ENCODE measurements at places on chromosomes 6 and 20.

- DNase-seq = no peak
These were observed 428.7 kb upstream of the SOX4 start for GRCh38 chr6:21164768-21165326.

- DNase-seq = no peak
These were observed 8.6 kb downstream of the EYA2 start for GRCh38 chr20:46903256-46903655.

DNA sequence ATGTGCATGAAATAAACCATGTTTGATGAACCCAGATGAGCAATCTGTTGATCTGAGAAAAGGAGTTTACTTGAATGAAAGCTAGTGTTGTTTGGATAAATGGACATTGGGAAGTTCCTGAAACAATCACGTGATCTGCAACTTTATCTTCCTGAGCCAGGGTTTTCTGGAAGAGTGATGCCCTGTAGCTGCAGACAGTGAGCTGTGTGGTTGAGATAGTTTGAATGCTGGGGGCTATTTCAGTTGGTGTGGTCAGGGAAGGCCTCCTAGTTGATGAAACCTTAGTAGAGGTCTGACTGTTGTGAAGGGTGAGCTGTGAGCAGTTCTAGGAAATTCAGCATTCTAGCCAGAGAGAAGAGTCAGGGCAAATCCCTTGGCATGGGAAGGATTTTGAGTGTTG lies 643.7 kb downstream of the UTRN start:
- DNase-seq = no peak

DNA sequence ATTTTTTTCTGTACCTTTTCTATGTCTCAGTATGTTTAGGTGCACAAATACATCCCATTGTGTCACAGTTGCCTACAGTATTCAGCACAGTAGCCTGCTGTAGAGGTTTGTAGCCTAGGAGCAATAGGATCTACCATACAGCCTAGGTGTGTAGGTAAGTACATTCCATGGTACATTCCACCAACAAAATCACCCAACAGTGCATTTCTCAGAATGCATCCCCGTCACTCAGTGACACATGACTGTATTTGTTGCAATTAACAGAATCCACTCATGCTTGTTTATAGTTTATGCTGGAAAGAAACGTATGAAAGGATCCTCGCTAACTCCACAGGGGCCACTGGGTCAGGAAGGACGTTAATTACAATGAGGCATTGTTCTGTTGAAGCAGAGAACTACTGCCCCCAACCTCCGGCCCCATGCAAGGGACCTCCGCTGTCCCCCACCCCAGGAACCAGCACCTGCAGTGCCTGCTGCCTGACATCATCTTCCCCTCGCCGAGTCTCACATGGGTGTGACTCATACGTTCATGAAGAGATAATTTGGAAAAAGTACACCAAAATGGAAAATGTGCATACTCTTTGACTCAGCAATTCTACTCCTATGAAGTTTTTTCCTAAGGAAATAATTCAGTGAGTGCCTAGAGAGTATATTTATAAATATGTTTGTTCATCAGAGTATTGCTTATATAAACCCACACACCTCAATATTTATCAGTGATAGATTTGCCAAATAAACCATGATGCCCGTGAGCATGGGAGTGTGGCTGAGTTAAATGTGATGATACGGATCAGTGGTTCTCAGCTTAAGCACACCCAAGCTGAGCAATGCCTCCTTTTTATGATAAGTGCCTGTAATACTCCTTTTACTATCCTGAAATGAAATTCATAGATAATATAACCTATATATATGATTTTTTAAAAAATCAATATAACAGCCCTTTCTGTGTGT lies 156.4 kb upstream of the ECI2 start:
- DNase-seq = no peak

- DNase-seq = no peak
These were observed 39.5 kb upstream of the ZFAND3 start for GRCh38 chr6:37779902-37780628.

- DNase-seq = no peak
These were observed 91.3 kb upstream of the GGTLC1 start for GRCh38 chr20:24079661-24080412.

GRCh38 chr6:46134216-46134615 lies 4.4 kb downstream of the ENPP4 start:
- peak; percentile 36 for DNase-seq

DNA sequence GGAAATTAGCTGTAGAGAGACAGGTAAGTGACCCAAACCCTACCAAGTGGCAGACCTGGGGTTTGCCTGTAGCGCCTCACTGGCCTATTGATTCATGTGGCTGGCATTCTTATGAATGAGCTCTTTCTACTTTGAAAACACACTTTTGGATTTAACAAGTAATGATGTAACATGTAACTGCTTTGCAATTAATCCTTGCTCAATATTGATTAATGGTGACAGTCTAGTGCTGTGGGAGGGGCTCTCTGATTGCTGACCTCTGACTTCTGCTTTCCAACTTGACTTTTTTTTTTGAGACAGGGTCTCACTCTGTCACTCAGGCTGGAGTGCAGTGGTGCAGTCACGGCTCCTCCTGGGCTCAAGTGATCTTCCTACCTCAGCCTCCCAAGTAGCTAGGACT lies 82.7 kb downstream of the TIAM2 start:
- DNase-seq = no peak

GRCh38 chr6:2615251-2615650 lies 135.5 kb downstream of the MYLK4 start:
- DNase-seq = no peak

- no peak for DNase-seq
These were observed 30.1 kb upstream of the SMLR1 start for GRCh38 chr6:130797061-130797460.

- no peak for DNase-seq
These were observed 11.3 kb downstream of the ETV7 start for GRCh38 chr6:36376183-36376582.

GRCh38 chr20:4781637-4782377 lies 60.1 kb downstream of the PRND start:
- no peak for DNase-seq

GRCh38 chr6:71496018-71496721 lies 207.6 kb downstream of the OGFRL1 start:
- DNase-seq = no peak

DNA sequence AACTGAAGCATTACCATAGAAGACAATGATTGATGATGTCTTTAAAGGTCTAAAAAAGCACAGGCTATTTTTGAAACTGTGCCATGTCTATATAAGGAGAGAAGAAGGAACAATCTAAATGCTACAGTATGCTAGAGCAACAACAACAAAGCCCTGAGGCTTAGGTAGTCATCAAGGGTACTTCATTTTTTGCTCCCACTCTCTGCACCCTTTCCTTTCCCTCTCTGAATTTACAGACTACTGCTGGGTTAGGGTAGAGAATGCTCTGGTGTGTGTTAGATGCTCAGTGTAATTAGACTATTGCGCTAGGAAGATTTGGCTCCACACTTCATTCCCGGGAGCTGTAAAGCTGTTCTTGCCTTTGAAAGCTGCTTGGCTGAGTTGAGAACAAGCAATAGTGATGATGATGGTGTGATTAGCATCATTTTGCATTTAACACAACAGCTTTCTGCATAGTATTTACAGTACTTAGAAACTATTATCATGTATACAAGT lies 1262.5 kb upstream of the CITED2 start:
- DNase-seq = peak; percentile 12

DNA sequence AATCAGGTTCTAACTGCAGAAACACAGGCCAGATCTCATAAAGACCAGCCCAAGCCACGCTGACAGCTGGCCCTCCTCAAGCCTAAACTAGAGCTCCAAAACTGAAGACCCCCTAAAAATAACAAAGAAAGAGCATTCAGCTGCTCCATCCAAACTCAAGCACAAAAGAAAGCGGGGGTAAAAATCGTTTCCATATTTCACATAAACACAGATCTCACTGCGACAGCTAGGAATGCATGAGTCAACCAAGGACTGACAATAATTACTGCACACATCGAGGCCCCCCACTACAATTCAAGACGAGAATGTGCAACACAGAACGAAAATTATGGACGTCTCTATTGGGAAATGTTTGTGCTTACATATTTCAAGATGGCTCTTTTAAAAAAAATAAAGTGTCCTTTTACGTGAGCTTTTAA lies 31.1 kb downstream of the CNKSR3 start:
- DNase-seq = no peak

DNA sequence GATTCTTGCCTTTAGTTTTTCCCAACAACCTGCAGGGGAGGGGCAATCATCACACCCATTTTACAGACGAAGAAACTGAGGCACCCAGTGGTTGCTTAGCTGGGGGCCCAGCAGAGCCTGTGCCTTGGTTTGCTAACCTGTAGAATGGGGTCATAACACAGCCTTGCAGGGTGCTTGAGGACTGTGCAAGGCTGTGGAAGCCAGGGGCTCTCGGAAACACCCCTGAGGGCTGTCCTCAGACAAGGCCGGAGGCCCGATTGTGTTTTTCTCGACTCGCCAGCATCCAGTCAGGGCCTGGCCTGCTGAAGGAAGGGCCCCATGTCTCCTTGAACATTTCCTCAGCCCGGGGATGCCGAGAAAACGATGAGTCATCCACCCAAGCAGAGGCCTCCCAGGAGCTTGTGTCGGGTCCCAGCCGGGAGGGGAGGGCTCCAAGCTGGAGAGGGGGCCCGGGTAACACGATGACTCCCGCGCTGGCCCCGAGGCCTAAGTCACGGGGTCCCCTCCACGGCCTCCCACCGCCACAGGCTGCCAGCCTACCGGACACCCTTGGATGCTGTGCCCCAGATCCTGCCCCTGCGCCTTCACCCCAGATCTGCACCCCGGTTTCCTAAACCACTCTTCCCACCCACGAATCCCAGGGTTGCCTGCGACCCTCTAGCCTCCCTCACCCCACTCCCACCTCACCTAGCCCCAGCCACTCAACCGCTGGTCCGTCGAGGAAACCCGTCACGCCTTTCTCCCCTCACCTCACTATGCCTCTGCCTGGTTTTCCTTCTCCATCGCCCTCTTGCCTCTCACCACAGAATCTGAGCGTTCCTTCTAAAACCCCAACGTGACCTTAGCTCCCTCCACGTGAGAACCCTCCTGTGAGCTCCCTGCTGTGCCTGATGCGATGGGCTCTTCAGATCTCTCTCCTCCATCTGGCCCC lies 10.6 kb downstream of the NOL4L start:
- DNase-seq = no peak

DNA sequence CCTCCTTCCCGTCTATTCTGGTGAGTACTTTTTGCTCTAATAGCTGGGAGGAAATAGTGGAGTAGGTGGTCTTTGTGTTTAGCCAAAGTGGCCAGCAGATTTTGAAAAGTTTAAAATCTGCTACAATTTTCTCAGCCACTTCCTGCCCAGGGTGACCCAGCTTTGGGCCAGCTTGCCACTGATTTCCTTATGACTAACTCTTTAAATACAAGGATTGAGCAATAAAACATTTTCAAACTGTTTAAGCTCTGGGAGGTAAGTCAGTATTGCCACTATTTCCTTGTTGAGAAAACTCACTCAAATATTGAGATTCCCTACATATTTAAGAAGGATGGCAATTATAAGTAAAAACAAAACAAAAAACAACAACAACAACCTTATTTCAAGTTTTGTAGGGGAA lies 54.5 kb downstream of the TRMT11 start:
- no peak for DNase-seq

- peak; percentile 100 for DNase-seq
These were observed at the start of gene TCF15 for GRCh38 chr20:610130-611046. Gene TCF15, minus strand, starts transcription at chr20:610309. Its CDS starts 72 bp downstream, at chr20:610237.

GRCh38 chr6:125019281-125019680 lies 57.0 kb downstream of the RNF217 start:
- no peak for DNase-seq

DNA sequence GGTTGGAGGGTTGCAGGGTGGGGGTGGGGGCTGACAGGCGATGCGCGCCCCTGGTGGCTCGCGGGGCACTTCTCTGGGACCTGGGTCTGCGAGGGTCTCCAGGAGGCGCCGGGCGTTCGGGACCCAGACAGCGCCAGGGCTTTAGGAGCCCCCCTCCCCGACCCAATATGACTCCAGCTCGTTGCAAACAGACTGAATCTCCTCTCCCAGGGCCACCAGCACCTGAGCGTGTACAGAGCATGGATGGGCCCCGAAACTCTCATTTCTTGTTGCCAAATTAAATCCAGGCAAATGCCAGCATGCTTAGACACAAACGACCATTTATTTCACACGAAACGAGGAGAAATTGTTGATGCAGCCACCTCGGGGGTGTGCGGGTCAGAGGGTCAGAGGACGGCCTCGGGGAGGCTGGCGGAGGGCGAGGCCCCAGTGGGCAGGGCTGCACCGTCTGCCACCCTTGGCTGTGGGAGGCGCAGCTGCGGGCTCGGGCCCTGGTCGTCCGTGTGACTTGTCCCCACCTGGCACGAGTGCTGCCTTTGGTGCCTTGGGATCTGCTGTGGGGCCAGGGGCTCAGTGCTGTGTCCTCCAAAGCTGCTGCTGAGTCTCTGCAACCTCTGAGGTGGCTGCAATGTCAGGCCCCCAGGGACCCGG lies 20.9 kb upstream of the GATA5 start:
- DNase-seq = peak; percentile 84

- peak; percentile 30 for DNase-seq
These were observed 29.0 kb downstream of the SLC12A5 start for GRCh38 chr20:46057856-46058598.

DNA sequence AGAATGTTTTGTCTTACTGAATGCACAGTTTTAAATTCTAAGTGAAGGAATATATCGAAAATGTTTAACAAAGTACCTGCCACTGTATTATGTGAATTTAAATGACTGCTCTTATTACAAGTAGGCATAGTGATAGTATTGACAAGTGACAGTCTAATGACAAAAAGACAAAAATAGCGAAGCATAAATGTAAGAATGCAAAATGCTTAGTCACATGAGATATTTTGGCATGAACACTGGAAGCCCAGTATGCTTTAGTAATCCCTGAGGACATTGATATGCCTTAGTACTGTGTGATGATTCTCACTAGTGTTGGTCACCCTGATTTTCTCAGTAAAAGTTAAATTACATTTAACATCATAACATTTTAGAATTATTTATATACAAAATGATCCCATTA lies 153.5 kb downstream of the EYA4 start:
- DNase-seq = no peak

DNA sequence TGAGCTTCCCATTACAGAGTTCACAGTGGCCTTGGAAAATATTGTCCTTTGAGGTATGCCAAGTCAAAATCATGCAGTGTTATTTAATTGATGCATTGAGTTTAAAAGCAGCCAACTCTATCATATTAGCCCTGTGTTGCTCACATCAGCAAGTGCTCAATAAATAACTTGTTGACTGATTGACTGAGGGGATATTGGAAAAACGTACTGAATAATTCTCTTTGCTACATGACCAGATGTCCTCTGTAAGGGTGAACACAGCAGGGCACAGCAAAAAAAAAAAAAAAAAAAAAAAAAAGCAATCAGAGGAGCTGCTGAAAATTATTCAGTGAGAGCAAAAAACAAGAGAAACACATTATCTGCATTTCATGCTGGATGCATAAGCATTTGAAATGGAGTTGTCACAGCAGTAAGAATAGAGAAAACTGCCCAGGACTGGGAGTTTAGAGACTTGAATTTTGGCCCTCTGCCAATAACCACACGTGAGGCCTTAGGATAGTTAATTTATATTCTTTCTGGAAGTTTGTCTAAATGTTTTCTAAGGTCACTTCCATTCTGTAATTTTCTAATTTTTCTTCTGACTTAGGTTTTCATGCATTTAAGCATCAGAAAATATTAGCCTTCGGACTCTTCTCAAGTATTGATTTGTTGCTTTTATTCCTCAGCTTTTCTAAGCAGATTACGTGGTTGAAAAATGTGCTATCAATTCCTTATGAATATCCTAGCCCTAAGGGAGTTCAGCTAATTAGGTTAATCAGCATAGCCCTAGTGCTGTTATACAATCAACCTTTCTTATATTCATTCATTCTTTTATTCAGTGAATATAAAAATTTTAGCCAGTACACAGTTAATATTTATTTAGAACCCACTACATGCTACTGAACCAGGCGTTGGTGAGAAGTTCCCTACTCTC lies 246.8 kb upstream of the STXBP5 start:
- DNase-seq = no peak

- DNase-seq = peak; percentile 66
These were observed 222.6 kb downstream of the ZMYND8 start for GRCh38 chr20:47133809-47134456.
